ENCODE measurements at places on chromosomes 16 and 17.

DNA sequence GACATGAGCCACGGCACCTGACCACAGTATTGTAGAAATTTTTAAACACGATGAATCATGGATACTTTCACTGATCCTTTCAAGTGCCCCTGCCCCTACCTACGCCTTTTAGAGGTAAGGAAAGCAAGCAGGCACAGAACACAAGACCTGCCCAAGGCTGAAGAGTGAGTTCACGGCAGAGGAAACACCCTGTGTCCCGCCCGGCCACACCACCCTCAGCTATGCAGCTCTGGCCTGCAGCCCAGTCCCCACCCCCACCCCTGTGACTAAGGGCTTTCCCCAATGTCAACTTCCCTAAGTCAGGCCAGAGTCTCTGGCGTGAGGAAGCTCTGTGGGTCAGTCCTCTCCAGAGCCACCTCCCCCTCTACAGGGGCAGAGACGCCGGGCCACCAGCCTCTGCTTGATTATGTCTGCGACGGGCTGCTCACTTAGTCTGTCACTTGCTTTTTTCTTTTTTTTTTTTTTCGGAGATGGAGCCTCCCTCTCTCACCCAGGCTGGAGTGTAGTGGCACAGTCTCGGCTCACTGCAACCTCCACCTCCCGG, 8.4 kb downstream of the SLC16A5 start:
- DNase-seq: peak; percentile 82

DNA sequence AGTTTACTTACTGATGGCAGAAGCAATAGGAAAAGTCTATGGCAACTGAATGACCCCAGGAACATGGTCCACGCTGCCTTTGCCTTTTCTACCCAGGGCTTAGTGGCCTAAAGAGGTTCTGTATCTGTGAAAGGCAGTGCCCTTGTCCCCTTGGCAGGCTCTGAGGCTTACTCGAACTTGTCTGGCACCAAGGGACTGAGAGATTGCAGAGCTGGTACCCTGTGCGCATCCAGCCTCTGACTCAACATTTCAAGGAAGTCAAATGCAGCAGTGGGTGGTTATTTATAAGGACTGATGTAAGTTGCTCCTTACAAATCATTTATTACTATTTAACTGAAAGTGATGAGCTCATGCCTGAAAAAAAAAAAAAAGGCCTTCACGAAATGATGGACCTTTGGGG, 299.9 kb upstream of the MYOCD start:
- DNase-seq: no peak

DNA sequence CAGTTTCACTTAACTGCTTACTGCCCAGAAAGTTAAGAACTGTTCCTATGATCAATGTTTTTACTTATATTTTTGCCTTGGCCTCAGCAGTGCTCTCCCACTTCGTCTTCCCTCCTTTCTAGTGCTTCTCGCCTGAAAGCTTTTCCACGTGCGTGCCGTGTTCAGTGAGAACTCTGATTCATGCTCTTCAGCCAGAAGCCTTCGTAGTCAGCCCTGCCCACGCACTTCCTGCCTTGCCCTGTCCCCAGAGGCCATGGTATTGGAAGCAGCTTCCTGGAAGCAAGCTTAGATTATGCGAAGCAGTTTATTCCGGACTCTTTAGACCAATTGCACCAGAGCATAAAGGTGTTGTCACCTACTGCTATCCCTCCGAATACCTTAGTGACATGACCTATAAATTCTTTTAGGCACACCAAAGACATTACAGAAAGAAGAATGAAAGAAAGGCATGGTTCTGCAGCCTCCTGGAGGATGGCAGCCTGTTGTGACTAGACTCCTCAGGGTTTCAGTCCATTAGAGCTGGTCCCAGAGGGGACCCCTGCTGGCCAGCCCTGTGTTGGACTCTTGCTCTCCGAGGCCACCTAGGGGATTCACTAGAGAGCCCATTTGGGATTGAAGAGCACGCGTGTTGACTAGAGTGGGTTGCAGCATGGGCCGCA, 105.2 kb downstream of the RPTOR start:
- DNase-seq: no peak

- no peak for DNase-seq
These were observed 1.2 kb upstream of the CD300LG start for GRCh38 chr17:43845766-43846165.

DNA sequence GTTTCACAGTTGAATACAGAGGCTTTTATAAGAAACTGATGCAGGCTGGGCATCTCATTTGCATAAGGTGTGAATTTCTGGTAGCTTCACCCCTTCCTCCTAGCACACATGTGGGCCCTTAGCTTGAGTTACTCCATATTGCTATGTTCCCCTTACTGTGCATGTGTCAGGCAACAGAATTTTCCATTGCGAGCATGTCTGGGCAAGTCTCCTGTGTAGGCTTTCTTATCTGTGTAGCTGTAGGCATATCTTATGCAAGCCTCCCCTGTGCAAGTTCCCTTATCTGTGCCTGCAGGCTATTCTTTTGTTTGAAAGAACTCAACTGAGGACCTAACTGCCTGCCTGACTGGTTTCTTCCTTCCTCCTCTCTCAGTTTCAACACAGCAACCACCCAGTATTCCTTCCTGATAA, 597.4 kb upstream of the CDH5 start:
- peak; percentile 95 for DNase-seq

DNA sequence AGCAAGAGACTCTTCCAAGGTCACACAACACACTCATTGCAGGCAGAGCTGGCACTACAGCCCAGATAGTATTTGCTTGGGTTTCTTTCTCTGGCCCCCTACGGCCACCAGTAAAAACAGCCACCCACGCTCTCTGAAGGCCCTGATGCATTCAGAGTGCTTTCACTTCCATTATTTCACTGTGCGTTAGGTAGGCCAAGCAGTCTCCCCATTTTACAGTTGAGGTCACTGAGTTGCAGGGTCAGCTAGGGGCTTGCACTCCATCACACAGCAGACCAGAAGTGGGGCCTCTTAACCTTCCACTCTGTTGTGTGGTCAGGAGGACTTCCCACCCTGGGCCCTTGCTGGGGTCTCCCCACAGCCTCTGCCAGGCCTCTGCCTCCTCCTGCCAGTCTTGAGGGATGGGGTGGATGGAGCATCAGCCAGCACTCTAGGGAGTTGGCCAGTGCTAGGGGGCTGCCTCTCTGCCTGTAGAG, 2.5 kb downstream of the TBX21 start:
- no peak for DNase-seq

GRCh38 chr16:8611886-8612600, 9.5 kb upstream of the METTL22 start:
- no peak for DNase-seq

GRCh38 chr17:57522042-57523005, 222.8 kb downstream of the CCDC182 start:
- DNase-seq: no peak

DNA sequence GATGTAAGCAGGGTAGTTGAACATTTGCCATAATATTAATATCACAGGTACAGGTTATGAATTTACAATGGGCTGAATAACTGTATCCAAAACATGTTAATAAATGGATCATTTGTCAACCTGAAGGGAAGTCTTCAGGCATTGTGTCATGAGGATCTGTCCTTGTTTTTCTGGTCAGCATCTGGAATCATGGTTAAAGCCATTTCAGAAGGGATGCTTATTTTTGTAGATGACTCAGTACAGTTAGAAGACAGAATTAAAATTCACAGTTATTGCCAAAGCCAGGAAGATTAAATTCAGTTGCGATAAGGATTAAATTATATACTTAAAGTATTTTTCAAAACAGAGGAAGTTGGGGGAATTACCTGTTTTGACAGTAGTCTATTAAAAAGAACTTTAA, 8.0 kb downstream of the PSMD11 start:
- DNase-seq: no peak

DNA sequence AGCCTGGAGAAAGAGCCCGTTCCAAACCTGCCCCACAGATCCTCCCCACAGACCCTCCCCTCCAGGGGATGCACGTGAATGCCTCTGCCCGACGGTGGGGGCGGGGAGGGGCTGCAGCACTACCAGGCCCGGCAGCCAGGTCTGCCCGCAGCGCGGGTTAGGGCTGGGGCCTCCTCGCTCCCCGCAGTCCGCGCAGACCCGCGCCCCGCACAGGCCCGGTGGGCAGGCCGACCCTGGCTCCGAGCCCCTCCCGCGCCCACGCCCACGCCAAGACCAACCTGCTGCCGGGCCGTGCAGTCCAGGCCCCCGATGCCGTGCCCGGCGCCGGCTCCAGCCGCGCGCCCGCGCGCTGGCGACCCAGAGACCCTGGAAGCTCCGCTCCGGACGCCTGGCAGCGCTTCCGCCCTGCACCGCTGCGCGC, at the start of gene RPUSD1:
RPUSD1 (minus strand) TSS at position 404 of the 421 bp plus-strand sequence. CDS start 644 bp downstream, outside the sequence.
- no peak for DNase-seq

Measured in GF-D8 (cell line).